Fibroblast of the aortic adventitia (primary cell): ENCODE measurements at places on chromosomes 4 and X.

- DNase-seq, result no peak
These were observed 815.8 kb downstream of the TRIML1 start for GRCh38 chr4:188955066-188955465.

- no peak for DNase-seq
These were observed 3.4 kb downstream of the CD38 start for GRCh38 chr4:15781427-15782095.

- no peak for DNase-seq
These were observed 709.8 kb upstream of the DIAPH2 start for GRCh38 chrX:95974890-95975289.

DNA sequence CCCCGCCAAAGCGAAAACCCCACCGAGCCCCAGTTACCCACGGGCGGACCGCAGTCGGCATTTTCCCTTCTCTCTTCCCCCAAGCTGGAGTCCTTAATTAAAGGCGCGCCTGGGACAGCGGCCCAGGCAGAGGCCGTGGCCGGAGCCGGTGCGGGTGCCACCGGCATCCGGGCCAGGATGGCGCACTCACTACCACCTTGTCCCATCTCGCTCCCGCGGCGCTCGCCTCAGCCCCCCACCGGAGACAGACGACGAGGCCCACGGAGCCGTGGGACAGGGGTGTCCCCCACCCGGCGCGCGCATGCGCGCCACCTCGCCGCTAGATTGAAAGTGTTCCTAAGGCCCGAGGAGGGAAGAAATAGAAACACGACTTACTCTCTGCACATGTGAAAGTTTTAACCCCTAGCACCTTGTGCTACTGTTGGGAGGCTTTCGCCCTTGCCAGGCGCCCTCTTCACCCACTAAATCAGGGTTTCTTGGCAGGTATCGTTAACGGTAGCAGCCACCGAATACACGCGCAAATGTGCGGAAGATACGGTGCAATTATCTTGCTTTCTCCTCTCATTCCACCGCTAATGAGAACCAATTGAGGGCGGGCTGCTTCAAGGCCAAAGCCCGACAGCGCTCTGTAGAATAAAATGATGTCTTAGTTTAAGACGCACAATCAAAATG is 64.3 kb upstream of the CCDC160 start:
- no peak for DNase-seq

GRCh38 chr4:73772363-73772762 is 32.0 kb downstream of the CXCL8 start:
- no peak for DNase-seq

- peak; percentile 71 for DNase-seq
These were observed 85.4 kb downstream of the RPS3A start for GRCh38 chr4:151184523-151185458.

- DNase-seq, result no peak
These were observed 157.7 kb downstream of the AFAP1 start for GRCh38 chr4:7781993-7782392.

- no peak for DNase-seq
These were observed 9.2 kb downstream of the NHSL2 start for GRCh38 chrX:71919886-71920285.

GRCh38 chrX:124346877-124347241 is 496 bp downstream of the SH2D1A start:
- no peak for DNase-seq

- no peak for DNase-seq
These were observed 459.5 kb downstream of the GASK1B start for GRCh38 chr4:157713342-157713741.
